Body of pancreas (tissue), 4 donors: ENCODE measurements at places on chromosomes 11 and 22.

- DNase-seq = no peak
- no peaks in the 10 kb centered on the region for H3K27me3 ChIP-seq
- H3K4me1 ChIP-seq = peaks cover 77% of the 10 kb centered on the region
- H3K4me3 ChIP-seq = no peak overlapping the region
- H3K27ac ChIP-seq = peak overlapping the region; percentile 85
- H3K36me3 ChIP-seq = no peaks in the 10 kb centered on the region
These were observed 1.1 kb upstream of the DNAJC4 start for GRCh38 chr11:64229090-64229743.

- no peaks in the 10 kb centered on the region for H3K4me1 ChIP-seq
- H3K36me3 ChIP-seq = no peaks in the 10 kb centered on the region
- H3K4me3 ChIP-seq = no peak overlapping the region
- peak; percentile 11 for DNase-seq
These were observed 11.3 kb downstream of the OSBP2 start for GRCh38 chr22:30705710-30706651.

DNA sequence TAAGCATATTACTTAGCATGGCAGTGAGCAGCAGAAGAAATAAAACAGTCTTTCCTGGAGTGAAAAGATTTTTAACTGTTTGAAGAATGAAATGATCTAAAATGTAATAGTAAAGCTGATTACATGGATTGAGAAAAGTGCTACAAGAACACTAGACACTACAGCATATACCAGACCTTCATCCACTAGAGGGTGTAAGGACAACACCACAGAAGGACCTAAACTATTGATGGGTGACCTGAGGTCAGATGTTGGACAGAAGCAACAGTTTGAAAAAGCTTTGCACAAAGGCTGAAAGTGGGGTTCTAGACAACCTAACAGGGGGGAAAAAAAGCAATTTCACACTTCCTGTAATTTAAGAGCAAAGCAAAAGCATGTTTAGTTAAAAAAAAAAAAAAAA lies 97.7 kb downstream of the RBFOX2 start:
- no peak for DNase-seq
- no peaks in the 10 kb centered on the region for H3K36me3 ChIP-seq
- no peaks in the 10 kb centered on the region for H3K27me3 ChIP-seq
- H3K4me3 ChIP-seq = no peak overlapping the region
- no peak overlapping the region for H3K27ac ChIP-seq

- peak; percentile 18 for DNase-seq
- H3K4me3 ChIP-seq = no peak overlapping the region
- H3K4me1 ChIP-seq = no peaks in the 10 kb centered on the region
- no peaks in the 10 kb centered on the region for H3K27me3 ChIP-seq
- no peaks in the 10 kb centered on the region for H3K36me3 ChIP-seq
- H3K27ac ChIP-seq = no peak overlapping the region
These were observed 141.0 kb downstream of the ARHGAP42 start for GRCh38 chr11:100827934-100828661.
